Globus pallidus (tissue), 1 donor: ENCODE measurements at places on chromosomes 4 and X.

DNA sequence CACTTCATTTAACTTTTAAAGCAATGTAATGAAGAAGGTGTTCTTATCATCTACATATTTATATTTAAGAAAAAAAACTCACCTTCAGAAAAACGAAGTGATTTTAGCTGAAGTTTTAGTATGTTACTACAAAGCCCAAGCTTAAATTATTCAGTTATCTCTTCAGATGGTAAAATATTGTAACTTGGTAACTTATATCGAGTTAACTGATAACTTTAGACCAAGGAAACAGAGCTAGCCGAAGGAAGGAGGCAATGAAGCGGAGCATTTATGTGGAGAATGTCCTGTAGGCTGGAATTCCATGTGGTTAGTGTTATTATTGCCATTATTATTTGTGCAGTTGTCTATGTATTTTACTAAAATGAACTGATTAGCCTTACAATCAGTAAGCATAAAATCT, 1102.1 kb upstream of the LCORL start:
- DNase-seq = no peak

DNA sequence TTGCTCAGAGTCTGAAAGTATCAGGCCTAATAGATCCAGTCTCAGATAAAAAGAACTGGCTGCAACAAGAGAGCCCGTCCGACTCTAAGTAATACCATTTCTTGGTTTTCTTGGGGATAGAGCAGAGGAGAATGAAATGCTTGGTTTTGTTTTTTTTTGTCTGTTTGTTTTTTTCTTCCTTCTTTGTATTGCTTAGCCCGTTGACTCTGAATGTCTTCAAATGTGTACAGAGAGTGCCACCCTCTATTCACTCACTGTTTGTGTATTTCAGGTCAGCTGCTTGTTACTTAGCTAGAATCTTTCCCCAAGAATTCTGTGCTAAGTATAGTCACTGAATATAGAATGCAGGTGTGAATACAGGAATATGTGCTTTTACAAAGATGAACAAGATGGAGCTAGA, 5.7 kb upstream of the TMEM156 start:
- DNase-seq = no peak

DNA sequence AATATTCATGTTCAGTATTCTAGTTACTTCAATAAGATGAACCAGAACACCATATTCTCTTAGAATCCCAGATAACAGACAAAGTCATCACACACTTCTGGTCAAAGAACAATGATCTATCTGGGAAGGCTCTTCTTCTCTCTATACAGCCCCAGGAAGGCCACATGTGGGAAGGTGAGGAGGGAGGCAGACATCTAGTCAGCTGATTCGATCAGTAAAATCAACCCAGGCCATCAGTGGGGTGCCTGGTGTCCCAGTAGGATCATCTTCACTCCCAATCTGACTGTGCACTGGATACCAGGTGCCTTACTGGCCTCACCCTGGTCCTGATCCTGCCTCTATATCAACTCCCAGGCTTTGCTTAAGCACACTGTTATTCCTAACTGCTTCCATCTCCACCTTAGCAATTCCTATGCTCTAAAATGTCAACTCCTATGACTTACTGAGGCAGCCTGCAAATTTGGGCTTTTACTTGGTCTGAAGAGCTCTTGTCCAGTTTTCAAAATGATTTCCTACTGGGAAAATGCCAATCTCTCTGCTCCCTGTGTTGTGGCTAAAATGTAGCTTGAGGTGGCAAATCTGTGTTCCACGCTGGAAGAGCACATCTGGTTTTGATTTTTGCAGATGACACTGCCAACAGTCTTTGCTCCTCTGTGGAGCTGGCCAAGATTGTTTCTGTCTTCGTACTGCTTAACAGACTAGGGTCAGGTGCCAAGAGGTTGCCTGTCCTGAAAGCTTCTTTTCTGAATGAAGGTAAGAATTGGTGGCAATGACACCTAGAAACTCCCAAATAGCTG, 128.7 kb downstream of the MGST2 start:
- DNase-seq = no peak

DNA sequence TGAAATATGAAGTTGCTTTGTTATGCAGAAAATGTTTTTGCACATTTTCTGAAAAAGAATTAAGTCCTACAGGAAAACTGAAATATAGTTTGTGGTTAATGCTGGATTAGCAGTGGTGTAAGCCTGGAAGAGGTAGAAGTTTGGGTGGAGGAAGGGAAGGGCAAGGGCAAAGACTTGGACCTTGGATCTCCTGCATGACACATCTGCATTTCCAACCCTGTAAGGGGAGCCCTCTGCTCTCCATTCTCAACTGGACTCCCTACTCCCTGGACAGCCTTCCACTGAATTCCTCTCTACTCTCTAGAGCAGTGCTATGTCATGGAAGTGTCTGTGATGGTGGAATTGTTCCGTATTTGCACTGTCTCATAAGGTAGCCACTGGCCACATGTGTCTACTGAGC, 4.6 kb downstream of the CASP6 start:
- no peak for DNase-seq
